ENCODE measurements at places on chromosomes 2 and 18.

GRCh38 chr2:224846161-224846560 is 130.0 kb upstream of the CCDC195 start:
- DNase-seq: no peak

GRCh38 chr2:36449943-36450392 is 94.4 kb downstream of the CRIM1 start:
- DNase-seq: no peak

DNA sequence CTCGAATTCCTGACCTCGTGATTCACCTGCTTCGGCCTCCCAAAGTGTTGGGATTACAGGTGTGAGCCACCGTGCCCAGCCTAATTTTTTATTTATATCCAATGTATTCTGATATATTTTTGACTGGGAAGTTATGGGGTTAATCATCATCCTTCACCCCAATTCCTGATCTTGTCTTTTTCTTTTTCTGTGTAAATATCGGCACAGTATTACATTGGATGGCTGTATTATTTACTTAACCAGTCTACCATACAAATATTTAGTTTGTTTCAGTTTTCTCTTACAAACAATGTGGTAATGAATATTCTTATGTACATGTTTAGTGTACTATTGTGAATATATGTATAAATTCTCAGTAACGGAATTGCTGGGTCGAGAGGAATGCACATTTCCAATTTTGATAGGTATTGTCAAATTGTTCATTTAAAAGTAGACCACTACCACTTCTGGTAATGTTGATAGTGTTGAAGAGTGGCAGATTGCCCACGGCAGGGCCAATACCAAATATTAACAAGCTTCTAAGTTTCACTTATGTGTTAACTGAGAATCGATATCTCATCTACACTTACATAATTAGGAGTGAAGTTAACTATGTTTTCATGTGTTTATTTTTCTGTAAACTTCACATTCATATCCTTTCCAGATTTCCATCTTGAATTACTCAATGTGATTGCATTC is 196.7 kb downstream of the ALPK2 start:
- DNase-seq: no peak

DNA sequence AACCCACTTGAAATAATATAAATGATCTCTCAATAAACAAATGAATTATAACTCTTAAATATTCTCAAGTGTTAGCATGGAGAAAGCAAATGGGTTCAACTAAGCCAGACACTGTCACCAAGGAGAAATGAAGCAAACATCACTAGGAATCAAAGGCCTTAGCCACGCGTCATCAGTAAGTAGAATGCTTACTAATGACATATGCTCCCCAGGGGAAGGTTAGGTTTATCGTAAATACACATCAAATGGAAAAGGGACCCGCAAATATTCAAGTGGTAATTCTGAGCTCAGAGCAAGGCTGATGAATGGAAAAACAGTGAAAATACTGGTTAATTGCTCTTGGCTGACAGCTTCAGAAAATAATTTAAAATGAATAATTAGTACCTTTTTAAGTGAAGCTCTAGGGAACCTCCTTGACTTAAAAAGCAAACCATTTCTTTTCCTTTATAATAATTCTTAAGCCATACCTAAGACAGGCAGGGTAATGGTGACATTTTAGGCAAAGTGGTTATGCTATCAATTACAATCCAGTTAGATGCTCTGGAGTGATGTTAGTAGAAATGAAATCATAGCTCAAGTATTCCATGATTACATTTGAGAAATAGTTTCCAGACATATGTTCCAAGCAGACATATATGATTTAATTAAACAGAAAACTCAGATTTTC is 101.5 kb downstream of the ALPK2 start:
- no peak for DNase-seq

DNA sequence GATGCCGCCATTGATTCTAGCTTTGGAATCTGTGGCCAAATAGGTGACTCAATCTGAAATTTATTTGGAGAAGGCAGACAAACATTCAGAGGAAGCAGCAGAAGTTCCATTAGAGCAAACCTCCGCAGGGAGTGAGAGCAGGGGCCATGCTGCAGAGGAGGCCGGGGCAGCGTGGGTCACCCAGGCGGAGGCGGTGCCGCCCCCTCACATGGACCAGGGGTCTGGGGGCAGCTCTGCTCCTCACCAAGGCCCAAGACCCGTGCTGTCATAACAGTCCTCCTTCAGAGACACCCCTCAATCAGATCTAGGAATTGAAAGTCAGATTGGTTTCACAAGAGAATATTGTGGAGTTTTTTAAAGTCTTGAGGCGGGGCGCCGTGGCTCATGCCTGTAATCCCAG is 92.4 kb downstream of the GBX2 start:
- no peak for DNase-seq

- no peak for DNase-seq
Observed at GRCh38 chr2:21422724-21423522, 299.2 kb downstream of the TDRD15 start.

DNA sequence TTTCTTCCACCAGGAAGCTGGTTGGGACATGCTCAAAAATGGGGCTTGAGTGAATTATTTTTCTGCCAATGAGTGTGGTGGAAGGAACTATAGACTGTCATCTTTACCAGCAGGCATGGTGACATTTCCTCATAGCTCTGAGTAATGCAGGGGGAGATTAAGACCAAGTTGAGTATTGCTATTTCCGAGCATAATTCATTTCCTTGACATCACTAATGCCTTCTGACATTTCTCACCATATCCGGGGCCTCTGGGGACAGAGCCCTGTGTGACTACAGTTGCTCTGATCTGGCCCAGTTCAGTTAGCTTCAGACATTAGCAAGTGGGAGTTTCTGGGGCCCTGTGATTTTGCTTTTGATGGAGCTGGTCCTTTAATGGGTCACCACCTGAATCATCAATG is 410.4 kb downstream of the MEIS1 start:
- DNase-seq: no peak

- no peak for DNase-seq
Observed at GRCh38 chr2:38113981-38114708, 38.2 kb upstream of the CYP1B1 start.

- no peak for DNase-seq
Observed at GRCh38 chr18:26309281-26309680, 83.0 kb downstream of the TAF4B start.

- no peak for DNase-seq
Observed at GRCh38 chr18:3855966-3856365, 406.0 kb downstream of the TGIF1 start.

GRCh38 chr2:109343460-109343859 is 214.5 kb downstream of the SH3RF3 start:
- no peak for DNase-seq

All from effector CD8-positive, alpha-beta T cell (primary cell).